ENCODE measurements at places on chromosomes 12 and 14. TPM values are rescaled to one million over a fixed set of nuclear protein-coding genes. Genes with fewer than 3 reads are reported as not detected.

Gene KCNK10
- 0.13 TPM for total RNA-seq

Gene DPPA3
- total RNA-seq, result not detected

Gene PYGL
- 134 TPM for total RNA-seq

Gene NAV3
- total RNA-seq, result 28.7 TPM

Gene MSI1
- total RNA-seq, result not detected

Gene CISTR
- not detected for total RNA-seq

Gene OR4E2
- not detected for total RNA-seq

Gene GUCY2C
- not detected for total RNA-seq

Gene TMEM52B
- not detected for total RNA-seq

Gene RND1
- 1.4 TPM for total RNA-seq

Gene CACNA1C
- total RNA-seq, result not detected

Gene OVCH1
- 0.21 TPM for total RNA-seq

Gene TMTC1
- total RNA-seq, result 49.9 TPM

Gene B4GALNT3
- not detected for total RNA-seq

Gene PDZRN4
- not detected for total RNA-seq

Gene BRMS1L
- total RNA-seq, result 5.1 TPM

Gene FAM90A1
- total RNA-seq, result 0.11 TPM

Gene CHD8
- total RNA-seq, result 61.3 TPM

Gene SLC25A47
- 0.04 TPM for total RNA-seq

Gene ASPG
- not detected for total RNA-seq

Gene ADAM20
- total RNA-seq, result 0.26 TPM

Gene KICS2
- total RNA-seq, result 3.8 TPM

Gene PPFIA2
- total RNA-seq, result 0.40 TPM

Gene IGF1
- 0.20 TPM for total RNA-seq

Gene KCNH5
- not detected for total RNA-seq

Gene A2ML1
- 0.18 TPM for total RNA-seq

Gene NXPH4
- 0.13 TPM for total RNA-seq

Gene KLRC1
- not detected for total RNA-seq

Gene REP15
- total RNA-seq, result 1.3 TPM

Gene TMEM30B
- 0.13 TPM for total RNA-seq

Gene C12orf42
- total RNA-seq, result not detected

Gene BHLHE41
- total RNA-seq, result 0.26 TPM

Gene CSRNP2
- total RNA-seq, result 15.8 TPM

Gene NKX2-8
- total RNA-seq, result not detected

Gene OAS1
- 14.2 TPM for total RNA-seq

Gene RPL41
- total RNA-seq, result 3,966 TPM

Gene GLT1D1
- total RNA-seq, result not detected

Gene TMPRSS12
- total RNA-seq, result not detected

Gene SPRYD4
- total RNA-seq, result 1.8 TPM

Gene SERPINA9
- total RNA-seq, result not detected

Gene SLC4A8
- total RNA-seq, result 5.1 TPM

Gene WDR20
- total RNA-seq, result 21.0 TPM

Gene VRTN
- total RNA-seq, result not detected

Gene IFT43
- 22.9 TPM for total RNA-seq

Gene DEPDC4
- 0.20 TPM for total RNA-seq

Gene SETD3
- 73.4 TPM for total RNA-seq

Gene AGAP2
- 0.11 TPM for total RNA-seq

Gene BDKRB2
- total RNA-seq, result not detected

Gene SAMD15
- 1.8 TPM for total RNA-seq

Gene PSMB11
- total RNA-seq, result not detected

Gene SPRING1
- total RNA-seq, result 28.7 TPM

Gene RPAP3
- total RNA-seq, result 18.2 TPM

Gene AMIGO2
- 15.2 TPM for total RNA-seq

Gene GIT2
- total RNA-seq, result 54.7 TPM

Gene SLC2A3
- 36.9 TPM for total RNA-seq

Gene ANO2
- total RNA-seq, result 12.7 TPM

Measured in pulmonary artery endothelial cell (primary cell).